ENCODE measurements at places on chromosomes 4 and X. TPM values are rescaled to one million over a fixed set of nuclear protein-coding genes. Genes with fewer than 3 reads are reported as not detected.

DNA sequence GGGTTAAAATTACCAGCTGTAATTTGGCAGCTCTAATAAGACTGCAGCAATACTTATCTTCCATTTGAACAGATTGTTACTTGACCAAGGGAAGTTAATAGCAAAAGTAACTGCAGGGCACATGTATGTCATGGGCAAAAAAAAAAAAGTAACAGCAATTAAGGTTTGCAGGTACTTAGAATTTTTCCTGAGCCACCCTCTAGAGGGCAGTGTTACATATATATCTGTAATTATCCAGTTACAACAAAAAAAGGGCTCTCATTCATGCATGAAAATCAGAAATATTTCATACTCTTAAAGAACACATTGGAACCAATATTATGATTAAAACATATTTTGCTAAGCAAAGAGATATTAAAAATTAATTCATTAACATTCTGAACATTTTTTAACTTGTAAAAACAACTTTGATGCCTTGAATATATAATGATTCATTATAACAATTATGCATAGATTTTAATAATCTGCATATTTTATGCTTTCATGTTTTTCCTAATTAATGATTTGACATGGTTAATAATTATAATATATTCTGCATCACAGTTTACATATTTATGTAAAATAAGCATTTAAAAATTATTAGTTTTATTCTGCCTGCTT lies 25.1 kb downstream of the XIAP start:
- H3K27ac ChIP-seq = no peak overlapping the region
- no peaks in the 10 kb centered on the region for H3K27me3 ChIP-seq
- H3K4me1 ChIP-seq = no peaks in the 10 kb centered on the region
- peak; percentile 53 for DNase-seq
- no peak overlapping the region for H3K4me3 ChIP-seq

Gene PHKA1
- total RNA-seq = 4.2 TPM

- no peaks in the 10 kb centered on the region for H3K4me1 ChIP-seq
- no peak for DNase-seq
- no peak overlapping the region for H3K4me3 ChIP-seq
- H3K27me3 ChIP-seq = no peaks in the 10 kb centered on the region
Observed at GRCh38 chrX:87392369-87392768, 125.2 kb upstream of the KLHL4 start.

Gene ADH7
- total RNA-seq = not detected

DNA sequence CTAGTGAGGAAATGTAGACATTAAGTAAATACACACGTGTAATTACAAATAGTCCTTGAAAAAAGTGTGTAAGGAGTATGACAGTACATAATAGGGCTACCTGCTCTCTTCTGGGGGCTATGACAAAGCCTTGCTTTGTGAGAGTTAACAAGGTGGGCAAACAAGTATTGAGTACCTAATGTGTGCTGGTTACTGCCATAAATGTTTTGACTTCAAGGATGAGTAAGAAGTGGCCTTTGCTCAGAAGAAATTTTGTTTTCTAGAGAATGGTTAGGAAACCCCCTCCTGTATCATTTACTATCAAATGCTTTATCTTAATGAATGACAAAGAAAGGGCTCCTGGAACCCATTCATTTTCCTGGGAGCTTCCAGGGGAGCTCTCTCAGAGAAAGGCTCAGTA lies 167.0 kb upstream of the CASK start:
- no peak for DNase-seq
- H3K4me1 ChIP-seq = no peaks in the 10 kb centered on the region
- H3K27me3 ChIP-seq = no peaks in the 10 kb centered on the region
- H3K27ac ChIP-seq = no peak overlapping the region
- H3K36me3 ChIP-seq = no peaks in the 10 kb centered on the region

GRCh38 chr4:1266881-1267763 lies 18.2 kb upstream of the CTBP1 start:
- H3K27me3 ChIP-seq = no peaks in the 10 kb centered on the region
- H3K4me1 ChIP-seq = no peaks in the 10 kb centered on the region
- no peak overlapping the region for H3K4me3 ChIP-seq
- no peaks in the 10 kb centered on the region for H3K36me3 ChIP-seq
- no peak for DNase-seq

Gene PYURF
- total RNA-seq = 58.6 TPM

DNA sequence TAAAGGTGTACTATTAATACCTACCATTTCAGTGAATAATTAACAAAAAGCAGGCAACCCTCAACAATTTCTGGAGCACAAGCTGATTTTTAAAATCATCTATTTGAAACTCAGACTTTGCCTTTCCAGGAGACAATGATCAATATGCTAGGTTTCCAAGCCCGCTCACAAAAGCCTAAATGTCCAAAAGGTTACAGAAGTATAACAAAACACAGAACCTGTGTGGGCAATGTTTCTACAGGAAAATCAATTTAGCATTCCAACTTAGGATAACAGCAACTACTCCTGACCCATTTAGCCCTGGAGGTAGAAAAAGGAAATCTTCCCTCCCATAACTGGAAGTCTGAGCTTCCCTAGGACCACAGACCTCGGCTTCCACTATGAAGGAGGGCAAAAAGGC lies 3.9 kb downstream of the TAB3 start:
- H3K4me3 ChIP-seq = no peak overlapping the region
- H3K27ac ChIP-seq = no peak overlapping the region
- no peaks in the 10 kb centered on the region for H3K27me3 ChIP-seq
- no peaks in the 10 kb centered on the region for H3K4me1 ChIP-seq
- no peaks in the 10 kb centered on the region for H3K36me3 ChIP-seq

- H3K4me1 ChIP-seq = no peaks in the 10 kb centered on the region
- H3K27me3 ChIP-seq = no peaks in the 10 kb centered on the region
- no peak overlapping the region for H3K27ac ChIP-seq
- no peak overlapping the region for H3K4me3 ChIP-seq
Observed at GRCh38 chr4:38519666-38520065, 144.3 kb upstream of the KLF3 start.

DNA sequence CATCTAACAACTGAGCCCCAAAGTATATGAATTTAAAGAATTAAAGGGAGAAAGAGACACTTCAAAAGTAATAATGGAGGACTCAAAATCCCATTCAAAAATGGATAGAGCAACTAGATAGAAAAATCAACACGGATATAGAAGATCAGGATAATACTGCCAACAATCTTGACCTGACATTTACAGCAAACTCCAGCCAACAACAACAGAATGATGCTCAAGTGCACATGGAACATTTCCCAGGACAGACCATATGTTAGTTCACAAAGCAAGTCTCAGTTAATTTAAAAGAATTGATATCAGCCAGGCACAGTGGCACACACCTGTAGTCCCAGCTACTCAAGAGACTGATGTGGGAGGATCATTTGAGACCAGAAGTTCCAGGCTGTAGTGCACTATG lies 72.0 kb upstream of the SMARCAD1 start:
- DNase-seq = no peak
- no peak overlapping the region for H3K4me3 ChIP-seq
- H3K36me3 ChIP-seq = no peaks in the 10 kb centered on the region

GRCh38 chr4:13193662-13194061 lies 290.5 kb downstream of the RAB28 start:
- H3K4me1 ChIP-seq = no peaks in the 10 kb centered on the region
- H3K4me3 ChIP-seq = no peak overlapping the region
- H3K36me3 ChIP-seq = no peaks in the 10 kb centered on the region
- H3K27me3 ChIP-seq = no peaks in the 10 kb centered on the region

DNA sequence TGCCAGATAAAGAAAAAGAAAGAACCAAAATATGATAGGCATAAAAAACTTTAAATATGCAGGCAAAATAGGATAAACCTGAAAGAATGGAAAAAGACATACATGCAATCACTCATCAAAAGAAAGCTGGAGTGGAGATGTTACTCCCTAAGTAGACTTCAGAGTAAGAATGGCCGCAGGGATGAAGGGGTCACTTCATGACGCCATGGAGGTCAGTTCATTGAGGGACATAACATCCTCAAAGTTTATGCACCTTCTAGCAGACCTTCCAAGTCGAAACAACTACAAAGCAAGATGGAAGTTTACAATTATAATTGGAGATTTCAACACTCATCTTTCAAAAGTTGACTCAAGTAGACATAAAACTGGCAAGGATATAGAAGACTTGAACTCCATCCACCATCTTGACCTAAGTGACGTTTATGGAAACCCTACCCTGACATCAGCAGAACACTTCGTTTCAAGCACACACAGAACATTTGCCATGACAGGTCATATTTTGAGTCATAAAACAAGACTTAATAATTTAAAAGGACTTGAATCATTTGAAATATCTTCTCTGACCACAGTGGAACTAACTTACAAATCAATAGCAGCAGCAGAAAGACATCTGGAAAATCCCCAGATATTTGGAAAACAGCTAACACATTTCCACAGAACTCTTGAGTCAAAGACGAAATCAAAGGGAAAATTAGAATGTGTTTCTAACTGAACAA lies 106.0 kb upstream of the LRPAP1 start:
- H3K27ac ChIP-seq = no peak overlapping the region
- H3K4me3 ChIP-seq = no peak overlapping the region
- no peaks in the 10 kb centered on the region for H3K36me3 ChIP-seq
- no peaks in the 10 kb centered on the region for H3K4me1 ChIP-seq
- no peak for DNase-seq
- H3K27me3 ChIP-seq = no peaks in the 10 kb centered on the region

GRCh38 chr4:7691982-7692381 lies 247.7 kb downstream of the AFAP1 start:
- H3K4me1 ChIP-seq = no peaks in the 10 kb centered on the region
- H3K27ac ChIP-seq = no peak overlapping the region
- H3K27me3 ChIP-seq = no peaks in the 10 kb centered on the region
- no peak for DNase-seq
- no peak overlapping the region for H3K4me3 ChIP-seq
- no peaks in the 10 kb centered on the region for H3K36me3 ChIP-seq

GRCh38 chr4:45954276-45954675 lies 169.6 kb downstream of the GABRG1 start:
- no peak for DNase-seq
- no peaks in the 10 kb centered on the region for H3K27me3 ChIP-seq
- no peaks in the 10 kb centered on the region for H3K36me3 ChIP-seq
- H3K4me3 ChIP-seq = no peak overlapping the region
- H3K27ac ChIP-seq = no peak overlapping the region

DNA sequence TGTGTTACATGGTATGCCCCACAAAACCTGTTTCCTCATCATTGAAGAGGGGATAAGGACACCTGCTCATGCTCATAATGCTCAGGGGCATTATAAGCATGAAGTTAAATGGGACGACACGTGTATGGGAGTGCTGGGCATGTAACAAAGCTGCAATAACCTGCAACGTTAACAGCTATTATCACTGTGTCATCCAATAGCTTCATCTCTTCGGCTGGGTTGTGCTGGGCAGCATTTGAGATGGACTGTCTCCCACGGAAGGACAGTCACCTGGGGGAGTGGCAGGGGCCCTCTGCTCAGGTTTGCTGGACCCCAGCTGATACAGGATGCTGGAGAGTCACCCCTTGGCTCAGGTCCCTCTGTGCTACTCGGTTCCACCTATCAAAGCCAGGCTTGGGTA lies 94.5 kb downstream of the NSUN7 start:
- no peak overlapping the region for H3K27ac ChIP-seq
- H3K27me3 ChIP-seq = no peaks in the 10 kb centered on the region
- no peaks in the 10 kb centered on the region for H3K4me1 ChIP-seq
- DNase-seq = no peak
- no peaks in the 10 kb centered on the region for H3K36me3 ChIP-seq

GRCh38 chr4:112145790-112146501 lies 692 bp downstream of the FAM241A start:
- H3K27me3 ChIP-seq = no peaks in the 10 kb centered on the region
- no peaks in the 10 kb centered on the region for H3K36me3 ChIP-seq
- H3K4me1 ChIP-seq = no peaks in the 10 kb centered on the region
- H3K4me3 ChIP-seq = peak overlapping the region; percentile 79
- H3K27ac ChIP-seq = peak overlapping the region; percentile 78

DNA sequence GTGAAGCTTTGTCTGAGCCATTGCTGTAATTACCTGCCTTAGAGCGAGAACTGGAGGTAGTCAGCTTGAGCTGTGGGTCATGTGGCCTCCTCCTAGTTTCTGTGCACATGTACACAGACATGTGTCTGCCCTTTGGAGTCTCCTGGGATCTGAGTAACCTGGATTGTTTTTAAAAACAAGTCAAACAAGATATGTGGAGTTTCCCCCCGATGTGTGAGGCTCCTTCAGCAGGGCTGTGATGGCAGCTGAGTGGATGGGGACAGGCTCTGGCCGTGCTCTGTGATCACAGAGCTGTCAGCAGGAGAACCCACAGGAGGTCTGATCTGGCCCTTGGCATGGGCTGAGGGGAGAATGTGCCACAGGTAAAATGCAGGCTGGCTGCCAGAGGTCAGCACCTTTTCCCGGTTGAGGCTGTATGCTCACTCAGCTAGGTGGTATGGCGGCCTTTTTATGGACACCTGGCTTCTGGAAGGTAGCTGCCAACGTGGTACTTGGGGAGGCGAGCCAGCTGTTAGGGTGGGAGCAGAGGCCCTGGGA lies 38.4 kb downstream of the NOP14 start:
- H3K4me1 ChIP-seq = no peaks in the 10 kb centered on the region
- H3K4me3 ChIP-seq = no peak overlapping the region
- peaks cover 13% of the 10 kb centered on the region for H3K36me3 ChIP-seq
- no peak overlapping the region for H3K27ac ChIP-seq

DNA sequence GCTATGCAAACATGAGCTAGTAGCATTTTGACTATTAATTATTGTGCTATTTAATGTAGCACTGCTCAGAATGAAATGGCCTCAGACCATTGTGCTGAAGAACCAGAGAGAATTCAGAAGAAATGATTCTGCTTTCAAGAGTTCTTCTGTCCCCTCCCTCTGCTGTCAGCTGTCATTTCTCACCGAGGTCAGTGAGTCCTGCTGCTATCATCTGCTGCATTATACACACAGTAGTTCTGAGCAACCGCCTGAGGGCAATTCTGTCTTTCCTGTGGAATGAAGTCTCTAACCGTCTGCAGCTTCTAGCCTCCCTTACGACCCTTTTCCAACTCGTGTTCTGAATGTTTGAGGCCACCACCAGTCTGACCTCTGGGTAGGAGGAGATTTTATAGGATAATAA lies 249.4 kb downstream of the HNRNPD start:
- H3K27ac ChIP-seq = no peak overlapping the region
- no peak for DNase-seq
- no peaks in the 10 kb centered on the region for H3K4me1 ChIP-seq
- no peaks in the 10 kb centered on the region for H3K36me3 ChIP-seq
- H3K4me3 ChIP-seq = no peak overlapping the region

DNA sequence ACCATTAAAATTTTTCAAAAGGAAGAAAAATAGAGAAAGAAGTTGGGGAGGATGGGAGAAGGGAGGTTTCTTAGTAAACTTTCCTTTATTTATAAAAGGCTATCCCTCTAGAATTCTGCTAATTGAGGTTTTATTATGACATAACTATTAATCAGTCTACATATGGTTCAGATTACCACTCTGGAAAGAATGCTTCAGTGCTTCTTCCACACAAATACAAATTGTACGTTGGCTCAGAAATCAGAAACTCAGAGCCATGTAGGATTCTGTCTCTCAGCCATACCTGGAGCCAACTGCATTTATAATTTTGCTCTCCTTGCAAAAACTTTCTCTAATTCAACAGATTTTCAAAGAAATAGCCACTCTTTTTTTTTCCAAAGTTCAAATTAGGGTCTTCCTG lies 37.1 kb downstream of the SRPX start:
- no peaks in the 10 kb centered on the region for H3K4me1 ChIP-seq
- no peak for DNase-seq
- H3K36me3 ChIP-seq = no peaks in the 10 kb centered on the region
- H3K4me3 ChIP-seq = no peak overlapping the region
- H3K27ac ChIP-seq = no peak overlapping the region

- H3K4me1 ChIP-seq = no peaks in the 10 kb centered on the region
- no peak overlapping the region for H3K4me3 ChIP-seq
- H3K27me3 ChIP-seq = no peaks in the 10 kb centered on the region
- DNase-seq = no peak
- H3K27ac ChIP-seq = no peak overlapping the region
Observed at GRCh38 chr4:160426233-160426632, 1323.4 kb downstream of the RAPGEF2 start.

Gene PPBP
- total RNA-seq = not detected
